ENCODE measurements at places on chromosomes 2 and 18. TPM values are rescaled to one million over a fixed set of nuclear protein-coding genes. Genes with fewer than 3 reads are reported as not detected.

The SULT1C4 gene
- total RNA-seq: not detected

The ACADL gene
- total RNA-seq: not detected

The TTC39C gene
- 42.7 TPM for total RNA-seq

The REL gene
- total RNA-seq: 6.2 TPM

The BBS5 gene
- 5.8 TPM for total RNA-seq

The ANO7 gene
- total RNA-seq: 1.2 TPM

The SCN2A gene
- total RNA-seq: 5.0 TPM

The TNS1 gene
- total RNA-seq: 45.7 TPM

- no peak for DNase-seq
- H3K4me1 ChIP-seq: no peaks in the 10 kb centered on the region
- H3K27me3 ChIP-seq: peaks cover 4% of the 10 kb centered on the region
- no peaks in the 10 kb centered on the region for H3K36me3 ChIP-seq
- no peak overlapping the region for H3K27ac ChIP-seq
These were observed 87.4 kb downstream of the SMIM21 start for GRCh38 chr18:75339936-75340605.

DNA sequence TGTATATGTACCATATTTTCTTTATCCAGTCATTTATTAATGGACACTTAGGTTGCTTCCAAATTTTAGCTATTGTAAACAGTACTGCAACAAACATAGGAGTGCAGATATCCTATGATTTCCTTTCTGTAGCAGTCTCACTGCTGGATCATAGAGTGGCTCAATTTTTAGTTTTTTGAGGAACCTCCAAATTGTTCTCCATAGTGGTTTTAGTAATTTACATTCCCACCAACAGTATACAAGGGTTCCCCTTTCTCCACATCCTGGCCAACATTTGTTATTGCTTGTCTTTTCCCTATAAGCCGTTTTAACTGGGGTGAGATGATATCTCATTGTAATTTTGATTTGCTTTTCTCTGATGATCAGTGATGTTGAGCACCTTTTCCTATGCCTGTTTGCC lies 114.3 kb downstream of the TMEM17 start:
- H3K27me3 ChIP-seq: no peaks in the 10 kb centered on the region
- H3K4me3 ChIP-seq: no peak overlapping the region
- H3K27ac ChIP-seq: no peak overlapping the region
- no peaks in the 10 kb centered on the region for H3K4me1 ChIP-seq
- DNase-seq: no peak

DNA sequence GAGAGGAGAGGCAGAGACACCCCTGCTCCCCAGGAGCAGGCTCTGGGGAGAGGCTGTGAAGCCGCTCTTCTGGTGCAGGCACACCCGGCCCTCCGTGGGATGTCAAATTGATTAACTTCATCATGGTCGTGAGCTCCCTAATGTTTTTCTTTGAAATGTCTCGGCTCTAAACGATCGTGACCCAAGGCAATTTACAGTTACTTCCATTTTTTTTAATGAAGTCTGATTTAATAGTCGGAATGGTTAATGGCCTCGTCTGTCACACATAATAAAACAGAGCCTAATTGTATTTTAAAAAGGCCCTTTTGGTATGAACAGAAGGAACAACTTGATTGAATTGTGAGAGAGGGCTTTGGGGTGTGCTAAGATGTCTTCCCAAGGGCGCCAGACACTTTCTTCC lies 130.2 kb downstream of the SMAD2 start:
- no peak for DNase-seq
- H3K4me3 ChIP-seq: no peak overlapping the region
- H3K27ac ChIP-seq: no peak overlapping the region
- H3K36me3 ChIP-seq: no peaks in the 10 kb centered on the region

- no peaks in the 10 kb centered on the region for H3K27me3 ChIP-seq
- H3K27ac ChIP-seq: peak overlapping the region; percentile 94
- H3K36me3 ChIP-seq: no peaks in the 10 kb centered on the region
These were observed 41.2 kb downstream of the MCFD2 start for GRCh38 chr2:46874236-46874929.

- no peak for DNase-seq
- no peak overlapping the region for H3K4me3 ChIP-seq
- H3K36me3 ChIP-seq: peaks cover 17% of the 10 kb centered on the region
These were observed 61.1 kb downstream of the SMCHD1 start for GRCh38 chr18:2716394-2717326.

GRCh38 chr2:240791821-240792628 lies 28.0 kb downstream of the KIF1A start:
- no peaks in the 10 kb centered on the region for H3K36me3 ChIP-seq
- H3K4me1 ChIP-seq: no peaks in the 10 kb centered on the region
- no peak overlapping the region for H3K4me3 ChIP-seq
- no peak overlapping the region for H3K27ac ChIP-seq
- DNase-seq: peak; percentile 71

GRCh38 chr2:196407675-196408264 lies 231.7 kb upstream of the CCDC150 start:
- H3K4me1 ChIP-seq: peaks cover 22% of the 10 kb centered on the region
- no peaks in the 10 kb centered on the region for H3K36me3 ChIP-seq
- no peak overlapping the region for H3K27ac ChIP-seq
- H3K4me3 ChIP-seq: no peak overlapping the region

- H3K36me3 ChIP-seq: no peaks in the 10 kb centered on the region
- no peak for DNase-seq
- no peaks in the 10 kb centered on the region for H3K27me3 ChIP-seq
- H3K4me1 ChIP-seq: peaks cover 3% of the 10 kb centered on the region
- no peak overlapping the region for H3K27ac ChIP-seq
- H3K4me3 ChIP-seq: no peak overlapping the region
These were observed 254.9 kb downstream of the IRS1 start for GRCh38 chr2:226544596-226545210.

DNA sequence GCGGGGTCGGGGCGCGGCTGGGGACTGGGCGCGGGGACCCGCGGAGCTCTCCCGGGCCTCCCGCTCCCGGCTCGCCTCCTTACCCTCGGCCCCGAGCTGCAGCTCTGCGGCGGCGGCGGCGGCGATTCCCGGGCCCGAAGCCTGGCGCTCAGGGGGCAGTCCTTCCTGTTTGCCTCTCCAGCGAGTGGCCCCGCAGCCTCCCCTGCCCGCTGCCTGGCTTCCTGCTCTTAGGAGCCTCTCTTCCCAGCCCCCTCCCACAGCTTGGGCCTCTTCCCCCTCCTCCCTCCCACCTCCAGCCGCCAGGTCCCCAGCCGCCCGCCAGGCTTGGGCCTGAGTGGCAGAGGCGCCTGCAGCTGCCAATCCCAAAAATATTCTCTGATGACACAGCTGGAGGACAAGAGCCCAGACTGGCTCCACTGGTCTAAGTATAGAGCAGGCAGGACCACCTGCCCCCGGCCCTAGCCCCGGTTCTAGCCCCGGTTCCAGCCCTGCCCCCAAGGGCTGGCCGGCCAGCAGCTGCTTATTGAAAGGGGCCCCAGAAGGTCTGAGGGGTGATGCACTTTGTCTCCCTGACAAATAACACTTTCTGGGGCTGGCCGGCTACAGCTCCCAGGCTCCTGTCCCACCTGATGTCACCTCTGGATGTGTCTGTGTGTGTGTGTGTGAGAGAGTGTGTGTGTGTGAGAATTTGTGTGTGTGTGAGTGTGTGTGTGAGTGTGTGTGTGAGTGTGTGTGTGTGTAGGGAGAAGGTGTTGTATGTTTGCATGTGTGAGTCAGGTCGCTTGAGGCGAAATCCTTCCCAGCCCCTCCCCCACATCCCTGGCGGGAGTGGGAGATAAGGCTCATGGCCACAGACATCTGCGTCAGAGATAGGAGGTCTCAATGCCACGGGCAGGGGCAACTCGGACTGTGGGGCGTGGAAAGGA lies at the start of gene OBSL1:
OBSL1 (minus strand) TSS at position 229 of the 926 bp plus-strand sequence. CDS start 307 bp downstream, outside the sequence.
- peak; percentile 98 for DNase-seq
- H3K36me3 ChIP-seq: peaks cover 10% of the 10 kb centered on the region
- peaks cover 15% of the 10 kb centered on the region for H3K27me3 ChIP-seq
- no peak within 1 kb of the TSS for H3K27ac ChIP-seq

DNA sequence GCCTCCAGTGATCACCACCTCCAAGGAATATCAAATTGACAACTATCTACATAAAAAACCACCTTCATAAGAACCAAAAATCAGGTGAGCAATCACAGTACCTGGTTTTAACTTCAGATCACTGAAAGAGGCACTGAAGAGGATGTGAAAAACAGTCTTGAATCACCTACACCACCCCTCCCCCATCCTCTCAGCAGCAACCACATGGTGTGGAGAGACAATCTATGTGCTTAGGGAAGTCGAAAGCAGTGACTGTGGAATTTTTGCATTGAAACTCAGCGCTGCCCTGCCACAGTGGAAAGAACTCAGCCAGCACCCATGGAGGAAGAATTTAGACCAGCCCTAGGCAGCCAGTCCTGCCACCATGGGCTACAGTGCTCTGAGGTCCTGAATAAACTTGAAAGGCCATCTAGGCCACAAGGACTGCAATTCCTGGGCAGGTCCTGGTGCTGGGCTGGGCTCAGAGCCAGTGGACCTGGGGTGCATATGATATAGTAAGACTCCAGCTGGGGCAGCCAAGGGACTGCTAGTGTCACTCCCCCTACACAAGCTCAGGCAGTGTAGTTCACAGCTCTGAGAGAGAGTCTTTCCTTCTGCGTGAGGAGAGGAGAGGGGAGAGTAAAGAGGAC lies 75.6 kb downstream of the ATL2 start:
- no peak overlapping the region for H3K4me3 ChIP-seq
- H3K36me3 ChIP-seq: peaks cover 21% of the 10 kb centered on the region

- no peaks in the 10 kb centered on the region for H3K36me3 ChIP-seq
- no peaks in the 10 kb centered on the region for H3K27me3 ChIP-seq
- H3K27ac ChIP-seq: no peak overlapping the region
- H3K4me3 ChIP-seq: no peak overlapping the region
- no peak for DNase-seq
These were observed 145.6 kb downstream of the FAM161A start for GRCh38 chr2:61707984-61708852.

DNA sequence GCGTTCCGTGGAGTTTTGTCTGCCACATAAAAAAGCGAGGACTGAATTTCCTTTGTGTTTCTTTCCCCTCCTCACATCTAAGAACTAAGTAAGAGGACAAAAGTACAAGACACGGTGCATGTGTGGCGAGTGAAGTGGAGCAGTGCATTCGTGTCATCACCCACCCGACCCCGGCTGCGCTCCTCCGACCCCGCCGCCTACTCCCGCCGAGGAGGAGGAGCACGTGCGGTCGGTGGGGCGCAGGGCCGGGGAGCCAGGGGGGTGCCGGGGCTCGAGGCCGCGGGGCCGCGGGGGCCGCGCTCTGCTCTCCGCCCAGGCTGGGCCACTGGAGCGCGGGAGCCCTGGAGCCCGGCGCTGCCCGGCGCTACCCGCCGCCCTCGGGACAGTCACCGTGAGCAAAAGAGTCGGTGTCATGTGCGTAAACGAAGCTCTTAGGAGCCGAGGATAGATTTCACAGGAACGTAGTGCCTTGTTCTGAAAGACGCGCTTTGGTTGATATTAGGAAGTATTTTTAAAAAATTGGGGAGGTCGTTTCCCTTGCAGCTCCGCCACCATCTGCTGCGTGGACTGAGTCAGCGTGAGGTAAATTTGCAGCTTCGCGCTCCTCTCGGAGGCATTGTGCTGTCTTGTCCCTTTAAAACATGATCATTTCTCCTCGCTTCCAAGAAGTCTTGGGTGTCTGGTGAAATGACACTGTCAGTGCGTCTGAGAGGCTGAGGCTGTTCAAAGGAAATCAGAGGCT lies 11.0 kb downstream of the TBR1 start:
- DNase-seq: peak; percentile 78
- H3K36me3 ChIP-seq: no peaks in the 10 kb centered on the region
- no peak overlapping the region for H3K27ac ChIP-seq
- no peaks in the 10 kb centered on the region for H3K4me1 ChIP-seq
- H3K4me3 ChIP-seq: peak overlapping the region; percentile 44

DNA sequence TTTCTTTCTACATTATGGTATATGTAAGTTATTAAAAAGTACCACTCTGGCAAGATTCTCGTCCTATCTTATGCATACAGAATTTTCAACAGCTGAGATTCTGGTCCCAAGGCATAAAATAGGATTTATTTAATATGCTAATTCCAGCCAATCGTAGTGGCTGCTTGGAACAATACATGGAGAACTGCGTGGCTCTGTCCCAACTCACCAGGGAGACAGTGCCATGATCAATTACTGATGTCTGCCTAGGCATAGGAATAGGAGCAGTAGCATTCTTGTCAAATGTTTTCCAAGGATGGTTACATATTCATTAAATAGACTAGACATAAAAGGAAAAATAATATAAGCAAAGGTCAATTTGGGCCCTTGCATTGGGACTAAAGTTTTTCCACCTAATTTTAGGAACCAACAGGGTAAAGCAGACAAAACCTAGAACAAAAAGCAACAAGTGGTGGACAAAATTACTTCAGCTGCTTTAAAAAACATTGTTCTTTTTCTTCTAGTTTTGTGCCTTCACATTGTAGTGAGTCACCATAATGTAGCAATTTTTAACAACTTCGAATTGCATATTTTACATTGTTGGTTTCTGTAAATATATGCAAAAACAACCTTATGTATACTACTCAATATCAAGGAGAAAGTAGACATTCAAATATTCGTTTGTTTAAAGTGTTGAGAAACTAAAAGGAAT lies 232.8 kb upstream of the ATP5MC3 start:
- no peak overlapping the region for H3K27ac ChIP-seq
- no peaks in the 10 kb centered on the region for H3K27me3 ChIP-seq
- no peak for DNase-seq

DNA sequence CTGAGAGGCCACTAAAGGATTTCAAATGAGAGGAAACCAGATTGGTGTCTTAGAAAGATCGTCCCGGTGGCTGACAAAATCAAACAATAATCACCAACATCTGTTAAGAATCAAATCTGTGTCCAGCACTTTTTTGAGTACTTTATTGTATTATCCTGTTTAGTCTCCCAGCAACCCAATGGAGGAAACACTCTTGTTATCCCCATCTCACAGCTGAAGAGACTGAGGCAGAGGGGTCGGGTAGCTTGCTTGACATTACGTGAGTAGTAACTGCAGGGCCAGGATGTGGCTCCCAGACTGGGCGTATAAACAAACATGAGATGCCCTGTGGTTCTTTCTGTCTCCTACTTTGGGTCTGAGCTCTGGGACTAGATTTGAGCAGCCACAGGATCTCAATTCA lies 76.0 kb downstream of the KLHL29 start:
- H3K27me3 ChIP-seq: no peaks in the 10 kb centered on the region
- DNase-seq: no peak
- H3K27ac ChIP-seq: no peak overlapping the region

DNA sequence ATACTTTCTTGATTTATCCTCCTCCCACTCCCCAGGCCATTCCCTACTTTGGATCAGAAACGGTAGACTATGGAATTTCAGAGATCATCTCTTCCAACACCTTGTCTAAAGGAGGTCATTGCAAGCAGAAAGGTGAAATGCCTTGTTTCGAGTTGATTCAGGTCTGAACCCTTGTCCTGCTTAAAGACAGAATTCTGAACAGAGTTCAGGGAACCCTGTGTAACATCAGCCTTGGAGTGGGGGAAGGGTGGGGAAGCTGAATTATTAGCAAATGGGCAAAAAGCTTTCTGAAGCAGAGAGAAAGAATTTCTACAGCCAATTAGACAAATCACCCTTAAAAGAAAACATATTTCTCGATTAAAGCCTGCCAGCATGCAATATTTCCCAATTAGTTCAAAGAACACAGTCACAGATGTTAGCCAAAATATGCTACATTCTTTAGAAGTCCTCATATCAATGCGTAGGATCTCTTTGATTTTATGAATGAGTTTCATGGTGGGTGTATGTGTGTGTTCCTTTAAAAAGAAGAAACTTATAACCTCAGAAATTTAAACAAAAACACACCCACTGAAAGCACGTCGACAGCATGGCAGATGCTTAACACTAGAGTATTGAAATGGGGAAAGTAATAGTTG lies 353.1 kb downstream of the RND3 start:
- no peak overlapping the region for H3K4me3 ChIP-seq
- peaks cover 13% of the 10 kb centered on the region for H3K4me1 ChIP-seq
- no peaks in the 10 kb centered on the region for H3K27me3 ChIP-seq
- no peaks in the 10 kb centered on the region for H3K36me3 ChIP-seq
- H3K27ac ChIP-seq: peak overlapping the region; percentile 19
